ENCODE measurements at places on chromosomes 4 and X.
A peak's percentile ranks its signal among the peaks of the same experiment; 100 is the strongest.

DNA sequence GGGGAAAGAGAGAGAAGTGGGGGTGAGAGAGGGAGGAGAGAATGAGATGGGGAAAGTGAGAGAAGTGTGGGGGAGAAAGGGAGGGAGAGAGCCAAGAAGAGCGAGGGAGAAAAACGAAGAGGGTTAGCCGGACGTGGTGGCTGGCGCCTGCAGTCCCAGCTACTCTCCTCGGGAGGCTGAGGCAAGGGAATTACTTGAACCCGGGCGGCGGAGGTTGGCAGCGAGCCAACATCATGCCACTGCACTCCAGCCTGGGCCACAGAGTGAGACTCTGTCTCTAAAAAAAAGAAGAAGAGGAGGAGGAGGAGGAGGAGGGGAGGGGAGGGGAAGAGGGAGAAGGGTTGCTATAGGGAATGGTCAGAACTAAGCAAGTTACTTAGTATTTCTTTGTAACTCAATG, 1.7 kb upstream of the NXT2 start:
- DNase-seq, result no peak

GRCh38 chr4:73539386-73539785, 57.8 kb downstream of the AFM start:
- no peak for DNase-seq

DNA sequence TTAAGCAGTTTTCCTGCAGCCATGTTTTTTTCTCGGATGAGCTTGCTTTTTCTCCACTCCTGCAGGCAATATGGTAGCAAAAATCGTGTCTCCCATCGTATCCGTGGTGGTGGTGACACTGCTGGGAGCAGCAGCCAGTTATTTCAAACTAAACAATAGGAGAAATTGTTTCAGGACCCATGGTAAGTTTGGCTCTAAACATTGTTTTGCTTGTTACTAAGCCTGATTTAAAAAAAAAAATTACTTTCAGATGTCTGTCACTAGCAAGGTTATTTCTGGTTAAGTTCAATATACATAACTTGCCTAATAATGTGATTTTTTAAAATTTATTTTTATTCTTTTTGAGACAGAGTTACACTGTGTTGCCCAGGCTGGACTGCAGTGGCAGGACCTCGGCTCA, 17.5 kb upstream of the GYG2 start:
- DNase-seq, result no peak

DNA sequence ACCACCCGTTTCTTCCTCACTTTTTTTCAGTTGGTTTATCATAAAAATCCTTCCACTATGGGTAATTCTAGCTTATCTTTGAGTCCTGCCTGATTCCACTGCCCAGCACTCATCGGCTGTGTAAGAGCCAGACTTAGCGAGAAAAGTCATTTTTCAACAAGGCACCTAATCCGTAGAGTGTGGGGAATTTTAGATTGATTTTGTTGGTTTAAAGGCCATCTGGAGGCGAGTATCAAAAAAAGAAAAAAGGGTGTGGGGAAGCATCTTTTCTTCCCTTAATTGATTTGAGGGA, 134.4 kb downstream of the TET2 start:
- DNase-seq, result no peak

GRCh38 chr4:29326816-29327215, 1393.4 kb upstream of the PCDH7 start:
- DNase-seq, result no peak

DNA sequence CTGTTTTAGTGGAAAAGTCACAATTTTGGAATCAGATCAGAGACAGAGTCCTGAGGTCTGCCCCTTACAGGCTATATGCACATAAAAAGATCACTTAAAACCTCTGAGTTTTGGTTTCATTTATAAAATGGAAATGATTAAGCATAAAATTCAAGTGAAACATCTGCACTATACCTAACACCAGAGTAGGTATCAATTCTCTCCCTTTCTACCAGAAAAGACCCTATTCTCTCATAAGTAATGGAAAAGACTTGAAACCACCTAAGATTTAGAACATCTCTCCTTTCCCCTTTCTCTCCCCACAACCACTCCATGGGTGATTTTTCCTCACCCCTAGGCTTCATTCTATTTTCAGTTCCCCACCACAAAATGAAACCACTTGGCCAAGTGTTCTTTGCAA, 907 bp downstream of the LHFPL1 start:
- no peak for DNase-seq

GRCh38 chr4:150133605-150134004, 55.4 kb downstream of the DCLK2 start:
- DNase-seq, result no peak

DNA sequence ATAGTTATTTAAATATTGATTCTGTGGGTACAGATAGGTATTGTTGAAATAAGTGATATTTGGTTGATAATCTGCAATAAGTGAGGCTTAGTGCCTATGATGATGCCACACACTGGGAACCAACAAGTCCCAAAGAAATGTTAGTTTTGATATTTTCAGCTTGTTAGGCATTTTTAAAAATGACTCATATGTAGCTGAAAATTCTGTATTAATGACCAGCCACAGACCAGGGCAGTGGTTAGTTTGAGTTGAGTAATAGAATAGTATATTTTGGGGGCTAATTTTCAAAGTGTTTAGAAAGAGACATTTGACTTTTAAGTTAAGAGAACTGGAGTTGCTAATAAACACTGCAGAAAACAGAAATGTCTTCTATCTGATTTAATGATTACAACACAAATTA, 9.4 kb downstream of the INTU start:
- no peak for DNase-seq

GRCh38 chrX:104325213-104325585, 70.5 kb upstream of the ESX1 start:
- no peak for DNase-seq

DNA sequence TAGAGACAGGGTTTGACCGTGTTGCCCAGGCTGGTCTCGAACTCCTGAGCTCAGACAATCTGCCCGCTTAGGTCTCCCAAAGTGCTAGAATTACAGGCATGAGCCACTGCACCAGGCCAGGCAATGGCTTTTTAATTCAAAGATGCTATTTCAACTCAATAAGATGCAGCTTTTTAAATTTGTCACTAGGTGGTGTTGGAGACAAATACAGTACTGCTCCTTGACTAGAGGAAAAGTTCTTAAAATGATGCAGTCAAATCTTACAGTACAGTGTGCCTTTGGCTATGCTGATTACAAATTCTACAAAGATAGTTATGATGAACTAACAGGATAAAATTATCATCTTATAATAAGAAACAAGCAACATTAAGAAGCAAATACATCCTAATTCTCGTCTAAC, 441.1 kb downstream of the KCNIP4 start:
- DNase-seq, result no peak

- no peak for DNase-seq
Observed at GRCh38 chr4:166662266-166662843, 571.9 kb downstream of the SPOCK3 start.

GRCh38 chr4:13174001-13174400, 310.1 kb downstream of the RAB28 start:
- no peak for DNase-seq

DNA sequence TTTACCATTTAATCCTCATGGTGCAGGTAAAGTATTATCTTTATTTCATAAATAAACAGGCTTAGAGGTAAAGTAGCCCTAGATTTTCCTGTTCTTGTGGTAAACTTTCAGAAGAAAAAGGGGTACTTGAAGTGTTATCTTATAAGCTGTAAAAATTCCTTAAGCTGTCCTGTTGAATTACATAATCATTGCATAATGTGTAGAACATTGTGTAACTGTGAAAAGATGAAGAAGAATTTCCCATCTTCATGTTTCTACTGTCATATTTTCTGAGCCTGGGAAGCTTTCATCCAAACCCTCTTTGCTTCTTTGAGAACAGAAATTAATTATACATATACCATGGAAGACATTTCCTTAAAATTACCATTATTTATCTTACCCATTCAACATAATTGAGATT, 90.5 kb downstream of the ELOVL6 start:
- DNase-seq, result no peak

GRCh38 chrX:78321809-78322208, 5.6 kb downstream of the CYSLTR1 start:
- no peak for DNase-seq

- DNase-seq, result no peak
Observed at GRCh38 chr4:25100710-25101109, 59.5 kb downstream of the SEPSECS start.

- DNase-seq, result no peak
Observed at GRCh38 chrX:100743009-100743607, 11.2 kb upstream of the SYTL4 start.

DNA sequence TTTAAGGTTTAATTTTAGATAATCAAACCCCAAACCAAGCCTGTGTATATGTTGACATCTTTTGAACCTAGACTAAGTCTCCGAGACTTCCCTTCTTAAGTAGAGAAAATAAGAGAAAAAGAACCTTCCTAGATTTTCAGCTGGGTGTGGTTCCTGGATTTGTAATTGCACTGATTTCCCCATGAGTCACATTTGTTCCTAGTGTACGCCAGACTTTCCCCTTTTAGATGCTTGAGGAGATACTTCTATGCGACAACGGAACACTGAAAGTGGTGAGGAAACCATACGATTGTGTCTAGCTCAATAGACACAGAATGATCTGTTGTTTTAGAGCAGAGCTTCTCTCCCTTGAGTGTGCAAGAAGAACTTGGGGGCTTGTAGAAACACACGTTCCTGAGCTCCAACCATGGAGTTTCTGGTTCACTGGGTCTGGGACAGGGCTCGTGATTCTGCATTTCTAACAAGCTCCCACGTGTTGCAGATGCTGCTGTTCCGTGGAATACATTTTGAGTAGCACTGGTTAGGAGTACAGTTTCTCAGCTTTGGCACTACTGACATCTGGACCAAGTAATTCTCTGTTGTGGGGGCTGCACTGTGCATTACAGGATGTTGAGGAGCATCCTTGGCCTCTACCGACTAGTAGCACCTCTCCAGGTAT, 87.1 kb downstream of the AMELX start:
- DNase-seq, result no peak

GRCh38 chr4:79964400-79965211, 108.4 kb downstream of the ANTXR2 start:
- DNase-seq, result peak; percentile 1

GRCh38 chrX:46673620-46674359, 85.1 kb downstream of the SLC9A7 start:
- no peak for DNase-seq

DNA sequence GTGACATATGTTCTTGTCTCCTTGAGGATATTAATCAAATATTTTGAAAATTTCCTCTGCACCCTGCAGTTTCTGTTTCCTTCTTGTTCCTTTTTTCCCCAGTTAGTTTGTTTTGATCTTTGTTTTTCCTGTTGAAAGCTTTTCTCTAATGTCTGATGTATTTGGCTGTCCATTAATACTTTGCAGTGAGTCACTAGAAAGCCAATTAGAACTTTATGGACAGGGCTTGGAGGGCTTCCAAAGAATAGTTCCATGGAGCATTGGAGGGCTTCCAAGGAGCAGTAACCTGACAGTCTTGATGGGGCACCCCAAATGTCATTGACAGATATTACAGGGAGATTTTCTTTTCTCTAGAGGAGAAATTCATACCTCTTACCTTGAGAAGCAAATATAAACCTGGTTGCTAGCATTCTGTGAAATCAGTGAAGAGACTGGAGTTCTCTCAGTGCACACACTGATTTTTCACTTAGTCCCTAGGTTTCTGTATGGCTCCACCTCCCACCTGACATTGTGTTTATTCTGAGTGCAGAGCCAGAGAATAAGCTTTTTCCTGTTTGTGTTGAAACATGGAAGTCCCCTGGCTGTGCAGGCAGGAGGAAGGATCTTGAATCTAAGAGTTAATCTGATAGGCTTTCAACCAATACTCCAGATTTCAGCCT, 26.5 kb downstream of the SPARCL1 start:
- DNase-seq, result peak; percentile 68

GRCh38 chr4:83139514-83140156, 25.1 kb upstream of the PLAC8 start:
- no peak for DNase-seq

DNA sequence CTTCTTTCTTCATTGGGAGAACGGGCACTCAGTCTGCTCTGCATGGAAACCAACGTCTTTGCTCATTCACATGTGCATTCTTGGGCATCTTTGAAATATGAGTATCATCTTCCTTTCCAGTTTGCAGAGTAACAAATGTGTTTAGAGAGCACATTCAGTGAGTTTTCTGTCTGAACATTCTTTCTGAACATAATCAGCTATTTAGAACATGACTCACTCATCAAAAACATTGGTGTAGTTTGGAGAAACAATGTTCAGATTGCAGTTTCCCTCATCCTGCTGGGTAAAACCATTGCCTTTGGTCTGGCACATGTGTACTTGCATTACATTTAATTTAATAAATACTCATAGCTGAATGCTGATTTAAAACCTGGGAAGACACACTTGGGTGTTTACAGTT, 81.5 kb upstream of the F9 start:
- DNase-seq, result no peak

DNA sequence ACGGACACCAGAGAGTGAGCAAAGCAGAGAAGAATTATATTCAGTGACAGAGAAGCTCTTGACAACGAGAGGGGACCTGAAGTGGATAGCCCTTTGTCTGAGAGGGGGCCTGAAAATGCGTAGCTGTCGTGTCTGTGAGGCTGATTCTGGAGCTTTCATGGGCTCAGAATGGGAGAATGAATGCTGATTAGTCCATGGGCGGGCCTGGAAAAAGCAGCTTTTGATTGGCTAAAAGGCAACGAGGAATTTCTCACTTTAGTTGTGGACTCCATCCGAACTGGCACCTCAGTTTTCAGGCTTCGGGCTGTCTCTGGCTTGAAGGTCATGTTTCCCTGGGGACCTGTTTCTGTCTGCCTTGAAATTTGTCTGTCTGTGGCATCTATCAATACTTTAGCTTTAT, 487.1 kb downstream of the TECRL start:
- no peak for DNase-seq

Data from putamen (tissue), 1 donor.